NCI-H2081 treated with DMSO at 0.1 percent for 48 hours (cell line): ENCODE measurements at places on chromosomes 6 and 20.

GRCh38 chr6:6951355-6951754 is 156.4 kb upstream of the RREB1 start:
- no peak for DNase-seq

GRCh38 chr6:52394251-52394666 is 25.9 kb upstream of the EFHC1 start:
- DNase-seq: no peak

GRCh38 chr20:57528148-57528547 is 3.2 kb upstream of the CTCFL start:
- no peak for DNase-seq

- no peak for DNase-seq
These were observed 26.9 kb downstream of the FAM50B start for GRCh38 chr6:3876101-3876500.

- no peak for DNase-seq
These were observed 25.0 kb upstream of the SH3BGRL2 start for GRCh38 chr6:79605968-79606764.

DNA sequence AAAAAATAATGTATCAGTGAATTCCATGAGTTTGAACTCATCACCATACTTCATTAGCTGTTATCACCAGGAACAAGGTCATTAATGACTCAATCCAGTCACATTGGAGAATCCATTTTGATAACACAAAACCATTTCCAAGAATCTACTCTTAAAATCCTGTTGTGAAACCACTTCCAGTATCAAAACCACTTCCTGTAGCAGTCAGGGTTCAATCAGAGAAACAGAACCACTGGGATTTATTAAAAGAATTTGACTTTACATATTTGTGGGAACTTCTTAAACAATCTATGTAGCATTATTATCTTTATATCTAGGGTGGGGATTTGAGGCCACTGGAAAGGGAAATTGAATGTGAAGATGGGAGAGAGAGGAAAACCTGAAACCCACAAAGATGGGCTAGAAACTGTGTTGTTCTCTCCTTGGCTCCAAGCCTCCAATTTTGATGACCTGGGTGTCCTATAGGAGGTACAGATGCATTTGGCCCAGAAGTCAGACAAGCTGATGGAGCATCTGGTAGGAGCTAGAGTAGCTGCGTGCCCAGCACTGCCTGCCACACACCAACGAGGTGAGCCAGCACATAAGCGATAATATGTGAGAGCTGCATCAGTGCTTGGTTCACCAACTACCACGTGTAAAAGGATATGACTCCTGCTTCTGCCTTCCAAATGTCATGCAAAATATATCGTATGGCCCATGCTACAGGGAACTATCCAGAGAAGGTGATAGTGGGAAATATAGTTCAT is 117.0 kb downstream of the TMEM200A start:
- no peak for DNase-seq

DNA sequence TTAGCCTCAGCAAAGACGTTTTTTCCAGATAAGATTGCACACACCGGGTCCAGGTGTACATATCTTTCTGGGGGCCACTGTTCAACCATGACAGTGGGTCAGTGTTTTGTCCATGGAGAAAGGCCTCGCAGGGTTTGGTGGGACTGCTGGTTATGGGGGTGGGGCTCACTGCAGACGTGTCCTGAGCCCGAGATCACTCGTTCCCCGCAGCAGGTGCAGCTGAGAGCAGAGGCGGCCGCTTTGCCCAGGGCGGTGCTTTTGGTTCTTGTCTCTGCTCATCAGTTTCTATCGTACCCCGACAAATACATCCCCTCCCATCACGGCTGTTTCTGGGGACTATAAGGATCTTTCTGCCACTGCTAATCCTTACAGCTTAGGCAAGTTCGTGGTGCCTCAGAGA is 166.9 kb downstream of the CDH4 start:
- no peak for DNase-seq

- DNase-seq: no peak
These were observed 386.6 kb upstream of the SLC35B3 start for GRCh38 chr6:8821981-8822381.

- DNase-seq: no peak
These were observed 62.3 kb upstream of the TRAF3IP2 start for GRCh38 chr6:111667931-111668330.

DNA sequence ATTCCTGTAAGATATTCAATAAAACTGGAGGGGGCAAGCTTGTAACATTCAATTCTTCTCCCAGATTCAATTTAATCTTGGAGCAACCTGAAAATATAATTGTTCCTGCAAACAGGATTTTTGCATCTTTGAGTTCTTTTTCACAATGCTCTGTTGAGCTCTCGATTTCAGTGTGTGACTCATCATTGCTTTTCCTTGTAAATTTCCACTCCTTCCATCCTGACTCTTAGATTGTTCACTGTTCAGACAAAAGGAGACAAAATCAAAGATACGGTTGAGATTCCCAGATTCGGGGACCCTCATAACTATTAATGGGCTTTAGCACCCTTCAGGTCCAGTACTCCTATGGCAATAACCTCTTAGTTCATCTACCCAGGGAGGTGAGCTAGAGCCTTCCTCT is 571.9 kb upstream of the CHD6 start:
- DNase-seq: no peak

- DNase-seq: no peak
These were observed 10.9 kb downstream of the PMEPA1 start for GRCh38 chr20:57698867-57699275.

GRCh38 chr20:59829786-59830664 is 103.4 kb downstream of the SYCP2 start:
- no peak for DNase-seq

- DNase-seq: no peak
These were observed 85.9 kb downstream of the TRMT6 start for GRCh38 chr20:5864428-5864827.

DNA sequence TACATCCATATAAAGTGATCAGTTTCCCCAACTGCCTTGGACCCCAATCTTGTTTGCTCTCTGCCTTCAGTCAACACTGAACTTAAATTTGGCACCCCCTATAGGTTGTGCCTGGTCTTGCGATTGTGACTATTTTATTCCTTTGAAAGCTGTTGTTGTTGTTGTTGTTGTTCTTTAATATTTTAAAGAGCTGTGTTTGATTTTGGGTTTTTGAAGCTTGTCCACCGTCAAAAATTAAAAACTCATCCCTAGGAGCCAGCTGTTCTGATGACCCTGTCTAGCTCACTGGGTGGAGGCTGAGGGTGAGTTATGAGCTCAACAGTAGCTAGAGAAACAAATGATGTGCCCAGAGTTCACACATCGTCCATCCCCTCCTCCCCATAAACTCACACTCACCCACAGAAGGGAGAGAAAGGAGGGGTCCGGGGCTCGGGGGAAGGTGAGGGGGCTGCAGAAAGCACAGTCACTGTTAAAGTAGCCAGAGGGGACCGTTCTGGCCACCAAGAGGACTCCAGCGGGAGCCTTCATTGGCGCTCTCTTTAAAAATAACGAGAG is 4.0 kb downstream of the SIM1 start:
- no peak for DNase-seq

DNA sequence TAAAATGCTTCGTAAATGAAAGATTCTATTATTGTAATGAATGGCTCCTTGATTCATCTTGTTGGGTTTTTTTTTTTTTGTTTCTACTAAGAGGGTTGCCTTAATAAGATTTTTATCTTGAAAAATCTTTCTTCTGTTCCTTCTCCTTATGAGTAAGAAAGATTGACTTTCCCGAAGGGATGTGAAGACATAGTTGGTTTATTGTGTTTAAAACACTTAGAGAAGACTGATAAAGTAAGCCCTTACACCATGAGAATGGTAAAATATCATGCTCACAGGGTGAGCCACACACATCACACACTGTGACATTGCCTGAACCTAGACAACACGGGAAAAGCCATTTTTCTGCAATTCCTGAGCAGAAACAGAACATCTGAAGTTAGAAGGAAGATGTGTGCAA is 317.2 kb upstream of the TCF21 start:
- DNase-seq: no peak

DNA sequence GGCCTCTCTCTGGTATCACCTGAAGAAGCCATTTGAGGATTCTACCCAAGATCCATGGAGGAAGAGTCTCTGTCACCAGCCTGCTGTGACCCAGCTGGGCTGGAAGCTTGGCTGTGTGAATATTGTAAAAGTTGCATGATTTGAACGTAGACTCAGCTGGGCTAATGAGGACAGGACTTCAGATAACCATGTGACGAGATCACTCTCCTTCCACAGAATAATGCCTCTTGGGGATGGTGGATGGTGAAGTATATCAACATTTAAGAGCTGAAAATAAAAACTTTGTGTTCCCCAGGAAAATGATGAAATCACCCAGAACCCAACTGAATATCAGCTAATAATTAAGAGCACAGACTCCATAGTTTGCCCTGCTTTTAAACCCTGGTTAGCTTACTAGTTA is 427.9 kb downstream of the CD83 start:
- no peak for DNase-seq

- peak; percentile 7 for DNase-seq
These were observed 1.7 kb downstream of the AMD1 start for GRCh38 chr6:110876170-110876773.

DNA sequence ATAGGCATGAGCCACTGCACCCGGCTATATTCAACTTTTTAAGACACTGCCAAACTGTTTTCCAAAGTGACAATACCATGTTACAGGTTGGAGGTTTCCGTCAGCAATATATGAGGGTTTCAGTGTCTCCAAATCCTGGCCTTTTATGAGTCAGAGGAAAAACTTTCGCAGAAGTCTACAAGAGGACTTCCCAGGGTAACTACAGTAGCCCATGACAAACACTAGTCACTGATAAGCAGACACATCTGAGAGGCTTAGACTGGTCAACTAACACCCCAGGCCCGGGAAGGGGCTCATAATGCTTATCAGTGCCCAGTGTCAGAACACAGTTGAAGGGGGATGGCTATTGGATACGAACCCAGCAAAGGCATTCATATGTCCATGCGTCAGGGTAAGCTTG is 85.4 kb downstream of the SOX4 start:
- DNase-seq: no peak

DNA sequence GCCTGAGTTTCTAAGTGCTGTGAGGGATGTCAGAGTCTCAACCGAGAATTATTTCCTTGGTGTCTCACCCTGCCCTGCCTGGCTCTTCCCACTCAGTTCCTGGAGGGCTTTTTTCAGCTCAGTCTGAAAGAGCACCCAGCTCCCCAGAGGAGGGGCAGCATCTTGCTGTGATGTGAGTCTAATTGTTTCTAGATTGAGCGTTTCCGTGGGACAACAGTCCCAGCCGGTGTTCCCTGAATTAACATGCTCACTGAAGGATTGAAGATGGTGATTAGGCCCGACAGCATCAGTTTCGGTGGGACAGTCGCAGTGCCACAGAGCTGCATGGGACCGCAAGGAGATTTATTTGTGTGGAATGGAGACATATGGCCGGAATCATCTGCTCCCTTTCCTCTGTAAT is 587.6 kb downstream of the DHX35 start:
- DNase-seq: no peak

GRCh38 chr6:27040244-27041042 is 207.1 kb upstream of the PRSS16 start:
- no peak for DNase-seq

- no peak for DNase-seq
These were observed 21.7 kb downstream of the OR2B6 start for GRCh38 chr6:27978705-27979104.

DNA sequence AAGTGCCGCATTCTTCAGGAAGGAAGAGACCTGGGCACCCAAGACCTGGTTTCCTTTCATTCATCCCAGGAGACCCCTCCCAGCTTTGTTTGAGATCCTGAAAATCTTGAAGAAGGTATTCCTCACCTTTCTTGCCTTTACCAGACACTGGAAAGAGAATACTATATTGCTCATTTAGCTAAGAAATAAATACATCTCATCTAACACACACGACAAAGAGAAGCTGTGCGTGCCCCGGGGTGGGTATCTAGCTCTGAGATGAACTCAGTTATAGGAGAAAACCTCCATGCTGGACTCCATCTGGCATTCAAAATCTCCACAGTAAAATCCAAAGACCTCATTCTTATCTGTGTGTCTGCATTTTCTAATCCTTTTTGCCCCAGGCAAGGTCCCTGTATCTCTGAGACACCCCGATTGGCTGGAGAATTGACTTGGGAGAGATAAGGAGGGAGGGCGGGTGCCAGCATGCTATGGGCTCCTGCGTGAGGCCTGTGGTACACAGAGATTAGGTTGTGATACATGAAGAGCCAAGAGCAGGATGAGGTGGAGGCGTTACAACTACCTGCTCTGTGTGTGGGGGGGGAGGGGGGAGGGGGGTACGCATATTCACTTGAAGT is 4.8 kb downstream of the MUC21 start:
- DNase-seq: no peak

DNA sequence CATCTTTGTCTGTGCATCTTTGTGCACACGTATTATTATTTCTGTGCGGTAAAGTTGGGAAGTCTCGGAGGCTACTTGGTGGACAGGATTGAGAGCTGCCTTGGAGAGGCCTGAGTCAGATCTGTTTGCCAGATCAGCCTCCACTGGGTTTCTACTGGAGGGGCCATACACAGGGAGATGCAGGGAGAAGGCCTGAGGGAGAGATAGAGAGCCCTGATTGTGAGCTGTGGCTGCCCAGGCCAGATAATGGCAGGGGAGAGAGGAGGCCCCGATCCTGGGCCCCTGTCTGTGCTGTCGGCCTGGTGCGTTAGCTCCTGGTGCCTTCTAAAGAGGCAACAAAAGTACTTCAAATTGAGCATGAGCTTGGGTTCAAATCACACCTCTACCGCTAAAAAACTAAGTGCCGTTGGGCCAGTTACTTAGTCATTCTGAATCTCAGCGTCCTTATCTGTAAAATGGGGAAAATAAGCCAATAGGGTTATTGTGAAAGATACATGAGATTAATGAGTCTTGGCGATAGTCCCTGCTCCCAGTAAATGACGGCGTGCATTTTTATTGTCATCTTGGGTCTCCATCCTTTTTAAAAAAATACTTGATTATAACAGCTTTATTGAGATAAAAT is 27.6 kb upstream of the ADA start:
- DNase-seq: no peak

DNA sequence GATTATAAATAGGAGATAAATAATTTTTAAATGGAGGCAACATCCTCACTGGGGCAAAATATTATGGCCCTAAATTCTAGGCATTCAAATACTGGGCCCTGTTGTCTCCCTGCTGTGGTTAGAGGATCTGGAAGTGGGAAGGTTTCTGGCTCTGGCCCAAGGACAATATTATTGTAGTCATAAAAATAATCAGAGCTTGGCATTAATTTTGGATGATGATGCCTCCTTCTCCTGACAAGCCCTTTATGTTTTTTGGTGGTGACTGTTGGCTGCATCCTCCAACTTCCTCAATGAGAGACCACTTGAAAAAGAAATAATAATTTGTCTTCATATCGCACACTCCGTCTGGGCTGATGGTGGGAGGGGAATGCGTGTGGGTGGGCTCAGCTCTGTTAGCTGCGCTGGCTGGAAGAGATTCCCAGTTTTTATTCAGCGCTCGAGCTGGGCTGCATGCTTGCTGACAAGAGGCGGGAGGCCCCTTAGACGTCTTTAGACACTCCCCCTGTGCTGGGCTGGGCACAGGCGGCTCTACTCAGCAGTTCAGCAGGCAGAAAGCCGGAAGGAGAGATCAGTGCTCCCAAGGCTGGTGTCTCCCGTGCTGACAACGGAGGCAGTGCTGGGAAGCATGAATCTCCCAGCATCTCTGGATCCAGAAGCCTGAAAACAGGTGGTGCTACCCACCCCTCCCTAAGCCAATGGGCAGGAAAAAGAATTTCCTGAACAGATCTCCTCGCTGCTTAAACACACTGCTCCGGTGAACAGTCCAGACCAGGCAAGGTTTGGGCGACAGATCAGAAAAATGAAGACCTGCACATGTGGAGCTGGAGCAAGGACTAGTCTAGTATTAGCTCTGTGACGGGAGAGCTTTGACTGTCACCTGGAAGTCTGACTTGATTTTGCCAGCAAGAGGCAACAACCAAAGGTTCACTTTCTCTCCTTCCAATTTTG is 97.7 kb downstream of the SYCP2 start:
- DNase-seq: no peak

- no peak for DNase-seq
These were observed 48.1 kb upstream of the MDGA1 start for GRCh38 chr6:37745748-37746147.
